ENCODE measurements at places on chromosomes 3 and 15.

- DNase-seq, result no peak
These were observed 214.1 kb downstream of the NECTIN3 start for GRCh38 chr3:111285694-111286093.

DNA sequence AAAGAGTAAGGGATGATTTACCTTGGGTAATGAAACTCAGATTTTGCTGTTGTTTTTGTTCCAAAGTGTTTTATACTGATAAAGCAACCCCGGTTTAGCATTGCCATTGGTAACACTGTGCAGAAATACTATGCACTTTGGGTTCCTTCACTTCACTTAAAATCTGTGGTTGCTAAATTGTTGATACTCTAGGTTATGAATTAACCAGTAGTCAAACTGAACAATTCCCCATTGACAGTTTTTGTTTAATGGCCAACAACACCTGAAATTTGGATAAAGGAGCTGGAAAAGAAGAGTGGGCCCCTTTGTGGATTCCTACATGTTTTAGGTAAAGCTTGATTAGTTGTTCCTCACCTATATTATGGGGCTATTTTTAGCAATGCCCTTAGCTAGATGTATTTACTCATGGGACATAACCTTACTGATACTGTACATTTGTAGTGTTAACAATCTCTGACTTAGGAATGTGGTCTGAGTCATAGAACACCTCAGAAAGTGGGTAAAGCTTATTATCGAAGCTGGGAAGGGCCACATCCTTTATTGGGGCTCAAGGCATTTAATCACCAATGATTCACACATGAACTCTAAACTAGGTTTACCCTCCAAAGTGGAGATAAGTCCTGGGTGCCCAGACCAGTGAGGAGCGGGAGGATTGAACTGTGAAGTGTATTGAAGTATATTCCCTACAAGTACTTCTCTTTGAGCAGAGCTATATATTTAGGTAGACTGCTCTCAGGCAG lies 29.5 kb upstream of the THRB start:
- DNase-seq, result no peak

- DNase-seq, result no peak
These were observed 75.8 kb downstream of the LRIG1 start for GRCh38 chr3:66425032-66425431.

DNA sequence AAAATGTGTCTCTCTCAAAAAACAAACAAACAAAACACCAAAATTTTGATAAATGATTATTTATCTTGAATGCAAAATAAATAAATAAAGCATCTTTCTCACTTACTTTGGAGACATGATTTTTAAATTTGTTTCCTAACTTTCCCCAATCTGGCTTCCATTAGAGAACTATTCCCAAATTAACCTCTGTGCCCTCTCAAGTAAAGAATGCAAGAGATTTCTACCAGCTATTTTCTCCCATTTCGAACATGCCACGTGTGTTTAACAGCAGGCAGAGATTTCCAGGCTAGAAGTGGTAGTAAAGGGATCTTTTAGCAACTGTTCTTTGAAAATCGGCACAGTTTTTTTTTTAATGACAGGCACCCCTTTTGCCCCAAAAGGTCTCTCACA lies 269.1 kb downstream of the SHQ1 start:
- DNase-seq, result no peak

GRCh38 chr3:61139686-61140085 lies 111.6 kb downstream of the FHIT start:
- DNase-seq, result no peak

DNA sequence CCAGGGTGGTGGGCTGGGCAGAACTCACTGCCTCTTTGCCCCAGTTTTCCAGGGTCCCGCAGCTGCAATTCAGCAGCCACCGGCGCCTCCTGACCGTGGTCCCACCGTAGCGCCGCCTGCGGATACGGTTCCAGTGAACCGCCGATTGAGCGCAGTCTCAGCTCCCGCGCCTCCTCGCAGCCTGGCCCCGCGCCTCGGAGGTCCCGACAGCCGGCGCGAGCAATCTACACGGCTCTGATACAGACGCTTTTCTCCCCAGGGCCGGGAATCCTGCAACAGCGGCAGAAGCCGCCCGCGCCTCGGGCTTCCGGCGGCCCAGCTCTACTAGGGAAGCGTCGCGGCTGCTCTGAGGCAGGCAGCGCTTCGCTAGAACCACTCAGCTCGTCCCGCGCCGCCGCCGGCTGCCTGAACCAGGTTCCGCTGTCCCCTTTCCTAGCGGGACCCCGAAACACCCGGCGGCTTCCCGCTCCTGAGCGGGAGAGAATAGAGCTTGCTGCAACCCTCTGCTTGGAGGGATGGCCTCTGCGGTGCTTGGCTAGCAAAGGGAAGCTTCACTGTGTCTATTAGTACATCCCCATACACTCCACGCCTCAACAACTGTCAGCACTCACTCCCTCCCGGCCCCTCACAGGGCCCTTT lies 3.1 kb downstream of the FOXL2NB start:
- DNase-seq, result no peak

- DNase-seq, result peak; percentile 91
These were observed 406.2 kb downstream of the RBMS3 start for GRCh38 chr3:29686889-29687592.

DNA sequence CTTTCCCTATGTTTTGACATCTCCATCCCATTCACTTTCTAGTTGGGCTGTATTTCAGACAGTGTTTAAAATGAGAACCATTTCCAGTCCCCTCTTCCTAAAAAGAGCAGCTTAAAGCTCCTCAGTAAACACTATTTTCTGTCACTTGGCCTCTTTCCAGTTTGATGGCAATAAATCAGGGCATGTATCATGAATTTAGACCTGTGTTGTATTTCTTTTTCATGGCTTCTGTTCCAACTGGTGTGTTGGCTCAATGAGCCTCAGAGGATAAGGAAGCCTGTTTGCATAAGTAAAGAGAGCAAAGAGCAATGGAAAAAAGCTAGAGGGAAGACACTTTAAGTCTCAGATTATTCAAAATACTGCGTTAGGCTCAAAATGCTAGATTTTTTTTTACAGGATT lies 7.2 kb downstream of the CCDC80 start:
- no peak for DNase-seq

GRCh38 chr3:188947401-188948280 lies 224.1 kb upstream of the TPRG1 start:
- peak; percentile 100 for DNase-seq

DNA sequence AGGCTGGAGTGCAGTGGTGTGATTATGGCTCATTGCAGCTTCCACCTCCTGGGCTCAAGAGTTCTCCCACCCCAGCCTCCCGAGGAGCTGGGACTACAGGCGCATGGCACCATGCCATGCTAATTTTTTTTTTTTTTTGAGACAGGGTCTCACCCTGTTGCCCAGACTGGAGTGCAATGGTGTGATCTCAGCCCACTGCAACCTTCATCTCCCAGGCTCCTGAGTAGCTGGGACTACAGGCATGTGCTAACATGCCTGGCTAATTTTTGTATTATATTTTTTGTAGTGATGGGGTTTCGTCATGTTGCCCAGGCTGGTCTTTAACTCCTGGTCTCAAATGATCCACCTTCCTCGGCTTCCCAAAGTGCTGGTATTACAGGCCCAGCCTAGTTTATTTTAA lies 4.0 kb downstream of the TEX9 start:
- no peak for DNase-seq

DNA sequence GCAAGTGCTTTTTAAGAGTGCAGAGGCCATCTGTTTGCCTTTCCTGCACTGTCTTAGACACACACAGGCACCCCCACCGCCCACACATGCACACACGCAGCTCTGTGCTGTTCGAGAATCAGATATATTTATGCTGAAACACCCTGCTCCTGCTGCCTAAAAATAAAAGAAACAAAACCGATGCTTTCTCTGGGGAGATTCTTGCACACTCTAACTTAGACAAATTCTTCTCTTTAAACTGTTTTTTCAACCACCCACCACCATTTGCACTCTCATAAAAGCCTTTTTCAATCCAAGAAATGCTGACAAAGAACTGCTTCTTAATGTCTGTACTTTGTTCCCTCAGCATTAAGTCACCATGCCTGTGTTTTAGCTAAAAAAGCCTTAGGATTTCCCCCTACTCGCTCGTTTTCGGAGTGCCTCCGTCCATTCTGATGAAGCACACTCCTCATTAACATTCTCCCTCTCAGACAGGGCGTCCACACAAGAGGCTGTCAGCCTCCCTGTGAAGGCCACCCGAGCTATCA lies 26.2 kb downstream of the SLC12A8 start:
- DNase-seq, result peak; percentile 44

GRCh38 chr3:105473521-105474223 lies 107.0 kb downstream of the ALCAM start:
- peak; percentile 92 for DNase-seq

- no peak for DNase-seq
These were observed 25.7 kb downstream of the AMOTL2 start for GRCh38 chr3:134348524-134348923.

All from astrocyte of the spinal cord (primary cell).